ENCODE measurements at places on chromosomes 16 and 17.
A peak's percentile ranks its signal among the peaks of the same experiment; 100 is the strongest.

- no peak for DNase-seq
Measured at GRCh38 chr17:50189550-50190292, 11.7 kb downstream of the COL1A1 start.

DNA sequence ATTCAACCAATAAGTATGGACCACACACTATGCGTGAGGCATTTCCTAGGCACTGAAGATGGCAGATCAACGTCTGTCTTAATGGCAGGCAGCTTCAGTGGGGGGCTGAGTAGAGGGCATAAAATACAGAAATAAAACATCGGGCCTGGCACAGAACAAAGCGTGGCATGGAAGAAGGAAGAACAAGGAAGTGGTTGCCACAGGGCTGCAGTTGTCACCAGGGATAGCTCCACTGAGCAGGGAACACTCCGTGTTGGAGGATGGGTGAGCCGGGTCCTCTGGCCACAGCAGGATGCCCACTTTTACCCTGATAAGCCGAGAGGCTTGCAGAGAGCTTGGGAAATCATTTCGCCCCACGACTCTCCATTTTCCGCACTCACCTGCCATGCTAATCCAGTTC lies 6.3 kb downstream of the CDIP1 start:
- no peak for DNase-seq

- no peak for DNase-seq
Measured at GRCh38 chr17:60315650-60316049, 76.3 kb downstream of the USP32 start.

GRCh38 chr16:50303605-50304466 lies 37.5 kb downstream of the ADCY7 start:
- no peak for DNase-seq

DNA sequence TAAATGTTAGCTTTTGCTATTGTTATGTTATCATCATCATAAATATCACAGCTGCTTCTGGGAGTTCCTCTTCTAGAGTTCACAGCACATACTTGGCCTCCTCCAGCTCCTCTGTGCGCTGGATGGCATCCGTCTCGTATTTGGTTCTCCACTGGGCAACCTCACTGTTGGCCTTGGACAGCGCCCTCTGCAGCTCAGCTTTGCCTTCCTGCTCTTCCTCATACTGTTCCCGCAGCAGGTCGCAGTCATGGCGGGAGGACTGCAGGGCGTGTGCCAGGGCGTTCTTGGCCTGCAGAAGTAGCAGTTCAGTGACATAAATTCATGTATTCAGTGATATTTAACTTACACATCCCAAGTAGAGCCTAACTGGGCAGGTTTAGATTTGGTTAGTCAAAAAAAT lies 23.4 kb downstream of the MYH8 start:
- no peak for DNase-seq

DNA sequence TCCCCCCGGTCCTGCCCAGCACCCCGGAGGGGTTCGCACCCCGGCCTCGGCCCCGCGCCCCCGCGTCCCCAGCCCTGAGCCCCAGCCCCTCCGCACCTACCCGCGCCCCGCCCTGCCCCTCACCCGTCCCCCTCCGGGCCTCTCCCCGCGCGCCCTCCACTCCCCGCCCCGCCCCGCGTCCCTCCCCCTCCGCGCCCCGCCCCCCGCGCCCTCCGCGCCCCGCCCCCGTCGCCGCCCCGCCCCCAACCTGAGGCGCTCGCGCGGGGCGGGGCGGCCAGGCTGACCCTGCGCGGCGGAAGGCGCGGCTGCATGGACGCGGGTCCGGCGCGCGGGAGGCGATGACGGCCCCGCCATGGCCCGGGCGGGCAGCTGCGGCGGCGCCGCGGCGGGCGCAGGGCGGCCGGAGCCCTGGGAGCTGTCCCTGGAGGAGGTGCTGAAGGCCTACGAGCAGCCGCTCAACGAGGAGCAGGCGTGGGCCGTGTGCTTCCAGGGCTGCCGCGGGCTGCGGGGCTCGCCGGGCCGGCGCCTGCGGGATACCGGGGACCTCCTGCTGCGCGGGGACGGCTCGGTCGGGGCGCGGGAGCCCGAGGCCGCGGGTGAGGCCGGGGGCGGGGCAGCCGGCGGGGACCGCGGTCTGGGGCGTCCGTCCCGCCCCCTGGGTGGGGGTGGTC lies at the start of gene SPIRE2:
TSS of gene SPIRE2 (plus strand) at position 277 of the 671 bp plus-strand sequence. CDS start at position 353, 76 bp downstream.
- DNase-seq: peak; percentile 51

- DNase-seq: peak; percentile 66
Measured at GRCh38 chr16:28935924-28936783, 4.4 kb downstream of the CD19 start.

- DNase-seq: no peak
Measured at GRCh38 chr16:88048985-88049384, 97.8 kb downstream of the BANP start.

GRCh38 chr17:11996722-11997146 lies 541 bp downstream of the ZNF18 start:
- DNase-seq: no peak

- no peak for DNase-seq
Measured at GRCh38 chr16:19021747-19022146, 38.0 kb downstream of the TMC7 start.

- DNase-seq: no peak
Measured at GRCh38 chr17:81020767-81021497, 14.0 kb upstream of the BAIAP2 start.

DNA sequence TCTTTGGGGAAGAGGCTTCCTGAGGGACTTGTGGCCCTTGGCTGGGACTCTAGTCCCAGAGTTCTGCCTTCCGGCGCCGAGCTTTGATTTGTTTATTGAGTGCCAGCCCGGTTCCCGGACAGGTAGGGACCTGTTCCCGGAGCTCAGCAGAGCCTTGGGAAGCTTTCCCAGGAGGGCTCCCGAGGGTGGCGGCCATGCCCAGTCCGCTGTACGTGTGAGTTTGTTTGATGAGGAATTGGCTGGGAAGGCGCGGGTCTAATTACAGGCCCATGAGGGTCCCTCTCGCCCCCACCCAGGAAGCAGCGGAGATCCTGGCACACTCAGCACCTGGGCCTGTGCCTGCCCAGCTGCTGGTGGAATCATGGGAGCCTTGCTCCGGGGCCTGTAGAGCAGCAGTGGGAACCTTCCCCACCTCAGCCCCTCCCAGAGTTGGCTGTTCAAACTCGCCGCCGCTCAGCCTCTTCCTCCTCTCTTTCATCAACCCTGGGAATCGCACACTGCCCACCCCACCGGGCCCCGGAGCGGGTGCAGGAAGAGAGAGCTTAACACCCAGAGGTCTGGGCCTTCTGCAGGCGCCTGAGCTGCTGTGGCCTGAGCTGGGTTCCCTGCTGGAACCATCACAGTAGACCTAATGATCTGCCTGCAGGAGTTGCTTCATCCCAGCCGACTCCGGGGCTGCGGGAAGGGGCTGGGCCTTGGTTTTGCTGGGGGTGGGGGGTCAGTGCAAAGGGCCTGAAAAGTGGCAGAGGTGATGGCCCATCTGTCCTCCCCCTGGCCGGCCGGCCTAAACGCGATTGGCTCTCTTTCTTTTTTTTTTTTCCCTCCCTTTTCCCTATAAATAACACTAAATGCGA lies 313.7 kb downstream of the SEC14L1 start:
- DNase-seq: no peak

GRCh38 chr16:87706278-87707000 lies 59.3 kb downstream of the KLHDC4 start:
- DNase-seq: no peak

- DNase-seq: no peak
Measured at GRCh38 chr17:4789701-4789950, 862 bp downstream of the GLTPD2 start.

DNA sequence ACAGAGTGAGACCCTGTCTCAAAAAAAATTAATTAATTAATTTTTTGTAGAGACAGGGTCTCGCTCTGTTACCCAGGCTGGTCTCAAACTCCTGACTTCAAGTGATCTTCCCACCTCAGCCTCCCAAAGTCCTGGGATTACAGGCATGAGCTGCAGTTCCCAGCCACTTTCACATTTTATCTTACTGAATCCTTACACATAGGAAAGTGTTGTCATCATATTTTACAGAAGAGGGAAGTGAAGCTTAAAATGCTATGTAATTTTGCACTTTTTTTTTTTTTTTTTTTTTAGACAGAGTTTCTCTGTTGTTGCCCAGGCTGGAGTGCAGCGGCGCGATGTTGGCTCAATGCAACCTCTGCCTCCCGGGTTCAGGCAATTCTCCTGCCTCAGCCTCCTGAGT lies 21.1 kb upstream of the ZNF629 start:
- no peak for DNase-seq

- DNase-seq: no peak
Measured at GRCh38 chr16:24975428-24975889, 39.7 kb downstream of the ARHGAP17 start.

DNA sequence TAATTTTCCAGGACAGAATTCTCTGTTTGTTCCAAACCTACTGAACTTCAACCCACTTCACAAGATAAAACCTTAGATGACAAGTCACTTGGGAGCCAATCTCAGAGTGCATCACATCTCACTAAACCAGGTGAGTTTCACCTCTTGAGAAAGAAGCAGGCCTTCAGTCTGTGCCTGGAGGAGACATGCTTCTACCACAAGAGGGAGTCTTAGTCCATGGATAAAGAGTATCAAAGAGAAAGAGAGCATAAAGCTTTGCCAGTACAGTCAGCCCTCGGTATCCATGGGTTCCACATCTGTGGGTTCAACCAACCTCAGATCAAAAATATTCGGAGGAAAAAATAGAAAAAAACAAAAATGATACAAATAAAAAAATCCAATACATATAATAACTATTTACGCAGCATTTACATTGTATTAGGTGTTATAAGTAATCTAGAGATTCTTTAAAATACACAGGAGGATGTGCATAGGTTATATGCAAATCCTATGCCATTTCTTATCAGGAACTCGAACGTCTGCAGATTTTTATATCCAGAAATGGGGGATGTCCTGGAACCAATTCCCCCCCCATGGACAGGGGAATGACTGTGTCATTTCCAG lies 37.7 kb downstream of the DUSP14 start:
- no peak for DNase-seq

DNA sequence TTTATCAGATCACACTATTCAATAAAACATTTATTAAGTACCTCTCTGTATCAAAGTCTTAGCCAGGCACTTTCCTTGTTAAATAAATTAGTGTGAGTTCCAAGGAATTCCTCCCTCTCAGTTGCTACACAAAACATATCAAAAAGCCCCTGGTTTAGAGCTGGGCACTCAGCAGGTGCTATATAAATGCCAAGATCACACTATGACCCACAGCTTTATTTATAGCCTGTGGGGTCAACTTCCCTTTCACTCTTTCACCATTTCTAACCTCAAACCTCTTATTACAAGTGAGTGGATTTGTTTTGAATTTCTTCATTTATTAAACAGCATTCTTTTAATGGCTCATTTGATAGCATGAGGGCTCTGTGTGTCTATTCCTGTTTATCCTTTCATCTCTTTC lies 112.6 kb upstream of the MPHOSPH6 start:
- no peak for DNase-seq

DNA sequence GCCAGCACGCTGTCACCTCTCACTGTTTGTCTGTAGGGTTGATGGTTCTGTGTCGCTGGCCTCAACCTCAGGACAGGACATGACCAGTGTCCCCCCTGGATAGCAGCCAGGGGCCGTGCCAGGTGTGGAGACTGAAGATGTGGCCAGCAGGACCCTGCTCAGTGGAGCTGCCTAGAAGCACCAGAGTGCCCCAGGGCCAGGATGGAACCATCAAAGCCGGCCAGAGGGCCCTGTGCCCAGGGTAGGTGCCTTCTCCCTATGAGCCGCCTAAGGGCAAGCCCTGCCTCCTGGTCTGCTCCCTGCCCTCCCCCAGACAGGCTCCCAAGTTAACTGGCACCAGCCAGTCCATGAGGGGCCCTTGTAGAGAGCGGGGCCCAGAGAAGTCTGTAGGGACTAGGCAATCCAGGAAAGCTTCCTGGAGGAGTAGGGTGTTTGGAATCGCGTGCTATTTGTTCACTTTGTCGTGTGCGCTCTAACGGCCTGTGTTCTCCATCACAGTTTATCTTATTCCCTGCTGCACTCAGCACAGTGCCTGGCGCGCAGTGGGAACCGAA lies 546 bp upstream of the NDUFB10 start:
- DNase-seq: no peak

- no peak for DNase-seq
Measured at GRCh38 chr17:16286947-16287562, 66.2 kb downstream of the CENPV start.

DNA sequence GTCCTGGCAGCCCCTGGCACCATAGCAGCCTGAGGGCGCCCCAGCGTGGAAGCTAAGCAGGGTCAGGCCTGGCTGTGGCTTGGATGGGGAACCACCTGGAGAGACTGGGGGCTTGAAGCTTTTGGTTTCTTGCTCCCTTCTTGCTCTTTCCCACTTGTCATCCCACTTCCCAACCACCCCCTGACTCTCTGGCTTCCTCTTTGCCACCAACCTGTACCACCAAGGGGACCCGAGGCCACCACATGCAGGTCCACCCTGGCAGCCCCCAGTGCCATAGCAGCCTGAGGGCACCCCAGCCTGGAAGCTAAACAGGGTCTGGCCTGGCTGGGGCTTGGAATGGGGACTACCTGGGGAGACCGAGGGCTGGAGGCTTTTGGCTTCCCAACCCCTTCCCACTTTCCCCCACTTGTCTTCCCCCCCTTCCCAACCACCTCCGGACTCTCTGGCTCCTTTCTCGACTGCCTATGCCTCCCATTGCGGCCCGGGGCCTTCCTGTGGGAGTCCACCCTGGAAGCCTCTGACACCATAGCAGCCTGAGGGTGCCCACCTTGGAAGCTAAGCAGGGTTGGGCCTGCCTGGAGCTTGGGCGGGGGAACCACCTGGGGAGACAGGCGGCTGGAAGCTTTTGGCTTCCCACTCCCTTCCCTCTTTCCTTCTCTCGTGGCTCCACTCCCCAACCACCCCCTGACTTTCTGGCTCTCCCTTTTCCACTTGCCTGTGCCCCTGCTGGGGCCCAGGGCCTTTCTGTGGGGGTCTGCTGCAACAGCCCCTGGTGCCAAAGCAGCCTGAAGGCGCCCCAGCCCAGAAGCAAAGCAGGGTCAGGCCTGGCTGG lies 2294.4 kb downstream of the TP53TG3F start:
- DNase-seq: no peak

GRCh38 chr17:12431188-12431587 lies 234.5 kb upstream of the MYOCD start:
- DNase-seq: no peak

GRCh38 chr17:65438708-65439294 lies 122.6 kb downstream of the AXIN2 start:
- DNase-seq: no peak

GRCh38 chr17:82957961-82958561 lies 118.2 kb upstream of the ZNF750 start:
- no peak for DNase-seq

DNA sequence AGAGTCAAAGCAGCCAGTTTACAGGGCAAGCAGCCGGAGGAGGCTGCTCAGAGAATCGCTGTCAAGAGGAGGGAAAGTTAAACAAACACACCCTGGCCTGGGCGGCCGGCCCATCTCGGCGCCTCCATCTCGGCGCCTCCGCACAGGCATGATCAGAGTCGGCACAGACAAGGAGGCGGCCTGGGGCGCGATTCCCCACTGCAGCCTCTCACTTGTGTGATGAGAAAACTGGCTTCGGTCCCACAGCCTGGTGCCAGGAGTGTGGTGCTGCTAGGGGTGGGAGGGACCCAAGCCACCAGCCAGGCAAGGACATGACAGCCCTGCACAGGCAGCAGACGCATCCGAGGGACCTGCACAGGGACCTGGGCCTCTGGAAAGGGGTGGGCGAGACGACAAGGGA lies 17.7 kb downstream of the SLC38A10 start:
- no peak for DNase-seq

Data from stimulated activated CD4-positive, alpha-beta T cell treated with anti-CD3 and anti-CD28 coated beads, Interleukin-1b, Interleukin-23, amount 100 ng/mL, for 1 hour (primary cell).